ENCODE measurements at places on chromosomes 1 and 21. TPM values are rescaled to one million over a fixed set of nuclear protein-coding genes. Genes with fewer than 3 reads are reported as not detected.

ACKR1 gene
- not detected for total RNA-seq

COL24A1 gene
- total RNA-seq = not detected

FAM43B gene
- not detected for total RNA-seq

LACTBL1 gene
- total RNA-seq = not detected

OR2T12 gene
- not detected for total RNA-seq

EFHD2 gene
- total RNA-seq = 64.7 TPM

NBPF20 gene
- 1.9 TPM for total RNA-seq

PRAMEF27 gene
- total RNA-seq = not detected

ICOSLG gene
- total RNA-seq = 1.6 TPM

TMEM269 gene
- total RNA-seq = 0.16 TPM

BARHL2 gene
- total RNA-seq = not detected

HTR6 gene
- total RNA-seq = not detected

CADM3 gene
- total RNA-seq = not detected

RHD gene
- not detected for total RNA-seq

TDRD10 gene
- not detected for total RNA-seq

ANGPTL3 gene
- not detected for total RNA-seq

TEDDM1 gene
- total RNA-seq = not detected

KCNT2 gene
- total RNA-seq = not detected

HAO2 gene
- not detected for total RNA-seq

TPTE gene
- total RNA-seq = not detected

NFASC gene
- 0.16 TPM for total RNA-seq

DNAJC11 gene
- 80.4 TPM for total RNA-seq

DEGS1 gene
- total RNA-seq = 46.9 TPM

C8A gene
- total RNA-seq = not detected

C1QB gene
- 0.20 TPM for total RNA-seq

OR2G3 gene
- total RNA-seq = not detected

PLEKHA6 gene
- total RNA-seq = 0.09 TPM

EDN2 gene
- total RNA-seq = not detected

ARHGEF10L gene
- total RNA-seq = 0.26 TPM

PTPN22 gene
- 57.7 TPM for total RNA-seq

OR2L3 gene
- total RNA-seq = not detected

IL22RA1 gene
- not detected for total RNA-seq

IL19 gene
- not detected for total RNA-seq

KLHDC8A gene
- total RNA-seq = not detected

TMEM222 gene
- 54.9 TPM for total RNA-seq

ACTA1 gene
- total RNA-seq = not detected

CDCA8 gene
- total RNA-seq = 39.6 TPM

ZYG11A gene
- total RNA-seq = 0.07 TPM

GUCA2B gene
- not detected for total RNA-seq

DMBX1 gene
- total RNA-seq = not detected

MTF2 gene
- total RNA-seq = 42.1 TPM

SLC45A1 gene
- total RNA-seq = 0.58 TPM

DRAXIN gene
- 0.11 TPM for total RNA-seq

RASAL2 gene
- 0.07 TPM for total RNA-seq

KRTAP19-3 gene
- not detected for total RNA-seq

FAM167B gene
- total RNA-seq = 0.33 TPM

TTF2 gene
- total RNA-seq = 89.0 TPM

VTCN1 gene
- total RNA-seq = not detected

STPG1 gene
- total RNA-seq = 5.1 TPM

GBP3 gene
- total RNA-seq = 8.4 TPM

CFAP74 gene
- not detected for total RNA-seq

WNT3A gene
- total RNA-seq = not detected

RUNX1 gene
- 41.5 TPM for total RNA-seq

RNU1-2 gene
- 1,300 TPM for total RNA-seq
